ENCODE measurements at places on chromosomes 3 and 15.

- no peak for DNase-seq
Measured at GRCh38 chr3:186366206-186366605, 4.2 kb upstream of the DGKG start.

- no peak for DNase-seq
Measured at GRCh38 chr3:9067352-9067975, 104.2 kb upstream of the RAD18 start.

- DNase-seq, result no peak
Measured at GRCh38 chr3:197365586-197365985, 67.2 kb upstream of the DLG1 start.

- DNase-seq, result no peak
Measured at GRCh38 chr3:35393901-35394799, 245.2 kb upstream of the ARPP21 start.

DNA sequence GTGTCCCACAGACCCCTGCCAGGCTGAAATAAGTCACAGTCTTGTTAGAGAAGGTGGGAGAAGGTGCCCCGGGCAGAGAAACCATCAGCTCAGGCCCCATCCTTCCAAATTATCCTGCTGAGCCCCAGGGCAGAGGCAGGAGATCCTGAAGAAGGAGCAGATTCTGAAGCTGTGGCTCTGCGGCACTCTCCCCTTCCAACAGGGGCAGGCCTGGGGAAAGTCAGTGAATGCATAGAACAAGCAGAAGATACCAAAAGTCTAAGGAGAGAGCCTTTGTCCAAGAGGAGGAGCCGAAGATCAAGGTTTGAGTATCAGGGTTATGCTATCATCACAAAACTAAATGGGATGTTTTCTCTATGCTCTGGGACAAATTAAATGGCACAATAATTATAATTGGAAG lies 249.3 kb downstream of the XXYLT1 start:
- no peak for DNase-seq

GRCh38 chr3:80036176-80036575 lies 268.4 kb upstream of the ROBO1 start:
- DNase-seq, result no peak

- DNase-seq, result no peak
Measured at GRCh38 chr15:60751985-60752952, 273.3 kb upstream of the ICE2 start.

Measured in stimulated activated CD4-positive, alpha-beta T cell treated with anti-CD3 and anti-CD28 coated beads, Interleukin-15, amount 100 ng/mL, for 1 hour (primary cell).